ENCODE measurements at places on chromosomes 2 and 18.

GRCh38 chr2:201600906-201601305 is 42.4 kb downstream of the TMEM237 start:
- DNase-seq: no peak

DNA sequence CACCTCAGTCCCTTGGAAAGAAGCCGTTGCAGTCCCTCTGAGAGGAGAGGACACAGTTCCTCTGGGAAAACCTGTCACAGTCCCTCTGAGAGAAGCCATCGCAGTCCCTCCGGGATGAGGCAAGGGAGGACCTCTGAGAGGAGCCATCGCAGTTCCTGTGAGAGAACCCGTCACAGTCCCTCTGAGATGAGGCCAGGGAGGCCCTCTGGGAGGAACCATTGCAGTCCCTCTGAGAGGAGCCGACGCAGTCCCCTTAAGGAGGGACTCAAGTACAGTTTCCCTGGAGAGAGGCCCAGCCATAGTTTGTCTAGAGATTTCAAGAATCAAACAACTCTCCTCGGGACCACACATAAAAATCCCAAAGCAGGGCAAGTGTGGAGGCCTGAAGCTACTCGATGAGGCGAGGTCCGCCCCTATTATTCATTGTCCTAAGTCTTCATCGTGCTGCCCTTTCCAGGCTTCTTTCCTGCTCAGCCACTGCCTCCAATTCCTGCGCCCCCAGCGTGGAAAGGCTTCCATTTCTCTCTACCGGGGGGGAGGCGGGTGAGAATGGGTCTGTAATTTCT is 630 bp upstream of the ZNF512 start:
- DNase-seq: no peak

GRCh38 chr2:206232287-206233035 is 42.0 kb upstream of the ZDBF2 start:
- no peak for DNase-seq

DNA sequence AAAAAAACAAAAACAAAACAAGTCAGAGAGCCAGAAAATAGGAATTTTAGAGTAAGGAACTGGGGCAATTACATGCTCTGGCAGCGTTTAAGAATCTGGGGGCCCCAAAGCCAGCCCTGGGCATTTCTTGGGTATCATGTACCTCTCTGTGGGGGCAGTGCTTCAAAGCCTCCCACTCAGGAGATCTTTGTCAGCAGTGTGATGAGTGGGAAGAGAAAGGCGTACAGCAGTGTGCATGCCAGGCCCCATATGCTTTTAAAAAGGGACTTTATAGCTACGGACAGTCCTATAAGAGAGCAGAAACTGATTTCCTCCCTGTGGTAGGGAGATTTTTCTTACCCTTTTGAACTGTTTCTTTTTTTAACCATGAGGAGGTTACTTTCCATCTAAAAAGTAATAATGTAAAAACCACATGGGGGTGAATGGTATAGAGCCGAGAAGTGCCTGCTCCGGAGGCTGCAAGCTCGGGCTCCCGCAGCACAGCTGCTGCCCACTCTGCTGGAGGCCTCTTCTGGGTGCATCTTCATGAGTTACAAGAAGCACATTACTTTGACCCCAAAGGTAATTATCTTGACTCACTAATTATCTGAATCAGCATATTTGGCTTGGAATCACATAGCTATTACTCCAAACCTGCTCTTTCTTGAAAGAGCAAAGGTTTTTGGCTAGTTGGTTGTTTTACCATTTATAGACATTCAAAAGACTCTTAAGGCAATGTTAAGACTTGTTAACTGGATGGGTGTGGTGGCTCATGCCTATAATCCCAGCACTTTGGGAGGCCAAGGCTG is 46.4 kb downstream of the PROC start:
- no peak for DNase-seq

- DNase-seq: no peak
Measured at GRCh38 chr2:237422309-237422708, 8.3 kb upstream of the COL6A3 start.

DNA sequence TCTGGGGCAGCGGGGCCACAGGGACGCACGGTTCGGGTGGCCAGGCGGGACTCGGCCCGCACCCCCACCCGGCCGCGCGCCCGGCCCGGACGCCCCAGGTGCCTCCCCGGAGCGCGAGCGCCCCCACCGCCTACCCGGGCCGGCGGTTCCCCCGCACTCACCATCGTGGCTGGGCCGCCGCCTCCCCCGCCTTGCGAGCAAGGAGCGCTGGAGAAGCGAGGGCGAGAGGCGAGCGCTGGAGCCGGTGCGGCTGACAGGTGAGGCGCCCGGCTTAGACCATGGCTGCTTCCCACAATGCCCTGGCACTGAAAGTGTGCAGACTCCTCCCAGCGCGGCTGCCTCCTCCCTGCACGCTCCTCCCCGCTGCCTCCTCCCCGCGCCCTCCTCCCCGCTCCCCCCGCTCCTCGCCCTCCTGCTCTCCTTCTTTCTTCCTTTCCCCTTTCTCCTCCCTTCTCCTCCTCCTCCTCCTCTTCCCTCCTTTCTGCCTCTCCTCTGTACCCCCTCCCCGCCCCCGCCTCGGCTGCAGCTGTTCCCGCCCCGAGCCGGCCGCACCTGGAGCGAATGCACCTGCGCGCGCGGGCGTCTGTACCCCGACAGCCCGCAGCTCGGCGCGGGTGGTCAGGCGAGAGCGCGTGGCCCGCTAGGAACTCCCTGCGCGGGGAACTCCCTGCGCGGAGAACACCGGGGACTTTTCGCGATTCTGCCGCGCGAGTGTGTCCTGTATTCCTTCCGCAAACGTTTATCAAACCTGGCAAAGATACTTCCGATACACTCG is at the start of gene AP1S3:
TSS of gene AP1S3 (minus strand) at position 296 of the 775 bp plus-strand sequence. CDS start at position 164, 132 bp downstream.
- peak; percentile 67 for DNase-seq

GRCh38 chr18:23421277-23421676 is 31.8 kb upstream of the RIOK3 start:
- DNase-seq: no peak

- DNase-seq: no peak
Measured at GRCh38 chr18:70172225-70172624, 33.3 kb downstream of the RTTN start.

- no peak for DNase-seq
Measured at GRCh38 chr18:57077005-57077765, 69.7 kb upstream of the BOD1L2 start.

- no peak for DNase-seq
Measured at GRCh38 chr2:132473174-132473883, 56.7 kb downstream of the GPR39 start.

- DNase-seq: no peak
Measured at GRCh38 chr2:168561991-168562390, 105.9 kb downstream of the CERS6 start.
